ENCODE measurements at places on chromosomes 3 and 15.

DNA sequence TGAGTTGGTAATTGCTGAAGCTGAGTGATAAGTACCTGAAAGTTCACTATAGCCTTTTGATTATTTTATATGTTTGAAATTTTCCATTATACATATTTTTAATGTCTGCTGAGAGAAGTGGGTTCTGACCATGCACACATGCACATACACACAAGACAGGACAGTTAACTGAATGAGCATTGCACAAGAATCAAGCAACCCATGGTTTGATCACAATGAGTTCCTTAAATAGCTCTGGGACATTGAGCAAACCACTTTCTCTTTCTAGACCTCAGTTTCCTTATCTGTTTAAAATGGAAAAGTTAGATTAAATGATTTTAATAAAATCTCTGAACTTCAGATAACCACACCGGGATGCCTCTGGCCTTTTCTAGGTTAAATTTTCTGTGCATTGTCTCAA lies 26.7 kb downstream of the SNTN start:
- no peak for DNase-seq

- no peak for DNase-seq
These were observed 509.1 kb downstream of the MCTP2 start for GRCh38 chr15:94740469-94740868.

- no peak for DNase-seq
These were observed 11.8 kb downstream of the SSR3 start for GRCh38 chr3:156543043-156543555.

DNA sequence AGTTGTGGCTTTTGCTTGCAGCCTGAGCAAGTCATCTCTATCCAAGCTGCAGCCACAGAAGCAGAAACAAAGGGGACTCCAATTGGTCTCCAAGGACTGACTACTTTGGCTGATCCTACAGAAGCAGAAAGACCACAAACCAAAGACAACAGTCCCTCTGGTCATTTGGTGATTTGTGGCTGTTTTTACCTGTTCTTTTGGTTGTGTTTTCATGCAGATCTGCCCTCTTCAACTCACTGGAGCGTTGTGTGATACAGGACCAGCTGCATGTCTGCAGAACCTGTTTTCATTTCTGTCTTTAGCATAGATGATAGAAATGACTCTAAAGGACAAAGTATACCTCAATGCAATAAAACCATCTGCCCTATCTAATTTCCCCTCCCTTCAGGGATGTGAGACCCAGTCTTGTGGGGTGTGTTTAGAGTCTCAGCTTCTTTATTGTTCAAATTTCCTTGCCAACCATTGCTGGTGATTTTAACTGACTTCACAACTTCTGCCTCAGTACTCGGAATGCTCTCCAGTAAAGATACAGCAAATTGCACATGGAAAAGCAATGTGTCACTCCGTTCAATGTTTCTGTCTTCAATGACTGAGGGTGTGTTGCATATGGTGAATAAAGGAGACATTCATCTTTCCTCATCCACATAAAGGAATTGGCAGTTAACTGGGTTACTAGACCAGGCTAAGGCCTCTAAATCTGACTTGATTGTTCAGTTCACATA lies 48.9 kb upstream of the SLC7A14 start:
- no peak for DNase-seq

DNA sequence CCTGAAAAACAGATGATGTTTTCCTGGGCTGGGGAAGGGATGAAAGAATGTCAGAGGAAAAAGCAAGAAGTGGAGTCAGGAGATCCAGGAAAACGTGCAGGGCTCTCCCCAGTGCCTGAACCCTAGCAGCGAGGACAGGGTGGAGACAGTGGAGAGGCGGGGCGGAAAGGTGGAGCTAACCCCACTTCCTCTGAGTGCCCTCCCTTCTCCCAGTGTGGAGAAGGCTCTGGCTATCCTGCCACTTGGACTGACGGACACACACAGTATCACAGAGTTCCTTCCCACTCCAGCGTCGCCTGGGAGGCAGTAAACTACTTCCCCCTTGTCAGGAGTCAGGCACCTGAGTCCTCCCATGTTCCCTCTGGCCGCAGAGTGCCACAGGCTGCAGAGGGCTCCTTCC lies 125.3 kb upstream of the CHRNA7 start:
- DNase-seq: no peak

DNA sequence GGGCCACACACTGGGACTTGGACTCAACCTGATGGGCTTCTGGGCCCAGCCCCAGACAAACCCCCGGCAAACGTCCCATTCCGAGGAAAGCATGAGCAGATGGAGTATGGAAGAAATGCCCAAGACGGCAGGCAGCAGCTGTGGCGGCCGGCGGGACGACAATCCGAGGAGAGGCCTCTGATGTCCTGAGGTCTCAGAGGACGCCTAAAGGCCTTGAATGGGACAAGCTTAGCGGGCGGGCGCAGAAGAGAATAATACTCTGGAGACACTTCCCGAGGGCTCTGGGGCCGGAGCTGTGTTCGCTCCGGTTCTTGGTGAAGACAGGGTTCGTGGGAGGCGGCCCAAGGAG lies 482 bp upstream of the OGG1 start:
- no peak for DNase-seq

DNA sequence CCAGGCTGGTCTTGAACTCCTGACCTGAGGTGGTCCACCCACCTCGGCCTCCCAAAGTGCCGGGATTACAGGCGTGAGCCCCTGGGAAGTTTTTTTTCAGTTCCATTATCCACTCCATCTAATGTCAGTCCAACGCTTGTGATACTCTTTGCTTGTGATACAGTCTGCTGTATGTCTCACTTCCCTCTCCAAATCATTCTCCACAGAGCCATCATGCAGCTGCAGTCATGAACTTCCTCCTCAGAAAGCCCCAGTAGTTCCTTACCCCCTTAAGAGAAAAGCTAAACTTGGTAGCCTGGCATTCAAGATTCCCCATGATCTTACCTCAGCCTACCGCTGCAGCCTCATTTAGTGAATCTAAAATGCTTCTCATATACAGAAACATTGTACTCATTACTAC lies 2.3 kb downstream of the ARPC4 start:
- no peak for DNase-seq

- no peak for DNase-seq
These were observed 155.6 kb downstream of the SEMA6D start for GRCh38 chr15:47872869-47873432.

DNA sequence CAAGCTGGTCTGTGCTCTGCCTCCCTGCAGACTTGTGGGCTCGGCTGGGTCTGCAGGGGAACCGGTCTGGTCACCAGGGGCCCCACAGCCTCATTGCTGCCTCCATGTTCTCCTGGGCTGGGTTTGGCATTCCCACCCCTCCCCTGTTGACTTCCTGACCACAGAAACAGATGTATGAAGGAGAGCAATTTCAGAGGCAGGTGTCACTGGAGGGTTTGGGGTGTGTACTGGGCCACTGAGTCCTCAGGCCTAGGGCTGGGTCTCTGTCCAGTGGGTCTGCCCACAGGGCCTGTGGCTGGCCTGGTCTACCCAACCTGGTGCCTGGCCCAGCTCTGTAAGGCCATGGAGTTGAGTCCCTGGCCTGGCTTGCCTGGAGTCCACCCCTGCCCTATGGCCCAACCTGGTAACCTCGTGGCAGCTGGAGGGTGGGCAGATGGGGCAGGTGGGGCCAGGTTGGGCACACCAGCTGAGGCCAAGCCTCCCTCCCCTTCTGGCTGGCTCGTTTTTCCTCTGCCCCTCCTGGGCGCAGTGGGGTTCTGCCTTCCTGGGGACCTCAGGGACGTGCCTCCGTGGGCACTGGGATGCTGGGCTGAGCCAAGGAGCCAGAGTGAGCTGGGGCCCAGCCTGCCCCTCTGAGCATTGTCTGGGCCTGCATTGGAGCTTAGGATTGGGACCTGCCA lies 20.8 kb downstream of the PLXNA1 start:
- DNase-seq: no peak

- DNase-seq: no peak
These were observed 135.3 kb downstream of the FNDC3B start for GRCh38 chr3:172174513-172175253.

- no peak for DNase-seq
These were observed 23.0 kb downstream of the IGF1R start for GRCh38 chr15:98671060-98672008.

DNA sequence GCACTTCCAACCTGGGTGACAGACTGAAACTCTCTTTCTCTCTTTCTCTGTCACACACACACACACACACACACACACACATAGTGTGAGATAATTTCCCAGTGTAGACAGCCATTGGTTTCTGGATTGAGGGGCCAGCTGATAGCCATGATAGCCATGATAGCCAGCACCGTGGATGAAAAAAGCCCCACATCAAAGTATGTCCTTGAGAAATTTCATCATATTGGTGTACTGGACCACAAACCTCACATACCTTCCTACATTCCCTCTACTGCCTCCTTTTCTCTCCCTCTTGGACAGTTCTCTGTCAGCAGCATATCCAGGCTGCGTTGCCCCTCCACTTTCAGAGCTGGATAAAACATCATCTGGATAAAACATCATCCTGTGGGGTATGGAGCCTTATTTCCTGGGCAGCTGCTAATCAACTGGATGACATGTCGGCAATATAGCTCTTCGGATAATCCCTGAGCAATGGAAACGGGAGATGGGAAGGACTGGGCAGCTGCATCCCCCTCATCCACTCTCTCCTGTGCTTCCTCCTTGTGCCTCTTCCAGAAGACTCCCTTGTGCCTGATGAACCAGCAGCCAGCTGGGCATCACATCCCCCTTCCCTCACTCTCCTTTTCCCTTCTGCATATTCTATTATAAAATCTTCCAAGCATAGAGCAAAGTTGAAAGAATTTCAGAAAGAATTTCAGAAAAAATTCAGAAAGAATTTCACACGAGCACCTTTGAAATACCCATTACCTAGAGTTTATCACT lies 39.3 kb downstream of the GRK7 start:
- no peak for DNase-seq

DNA sequence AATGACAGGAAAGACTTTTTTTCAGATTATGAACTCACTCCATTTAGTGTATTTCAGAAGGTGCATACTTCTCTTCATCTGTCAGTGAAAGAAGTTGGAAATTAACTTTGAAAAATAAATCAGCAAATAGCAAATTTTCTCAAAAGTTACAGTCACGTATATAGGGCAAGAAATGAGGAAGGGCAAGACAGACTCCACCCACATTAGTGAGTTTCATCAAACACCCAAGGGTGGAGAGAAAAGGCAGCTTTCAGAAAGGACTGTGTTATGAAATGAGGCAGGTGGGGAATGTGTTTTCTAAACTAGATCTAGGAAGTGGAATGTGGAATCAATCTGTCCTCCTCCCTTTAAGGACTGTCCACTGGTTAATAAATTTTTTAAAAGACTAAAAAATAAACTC lies 2.9 kb downstream of the SLC22A13 start:
- no peak for DNase-seq

GRCh38 chr3:12574661-12575060 lies 17.8 kb downstream of the MKRN2 start:
- DNase-seq: no peak

GRCh38 chr3:123491966-123492587 lies 43.2 kb upstream of the ADCY5 start:
- DNase-seq: no peak

GRCh38 chr3:119885746-119886530 lies 104.0 kb downstream of the NR1I2 start:
- DNase-seq: no peak

GRCh38 chr3:149251186-149251585 lies 29.6 kb upstream of the CP start:
- no peak for DNase-seq

DNA sequence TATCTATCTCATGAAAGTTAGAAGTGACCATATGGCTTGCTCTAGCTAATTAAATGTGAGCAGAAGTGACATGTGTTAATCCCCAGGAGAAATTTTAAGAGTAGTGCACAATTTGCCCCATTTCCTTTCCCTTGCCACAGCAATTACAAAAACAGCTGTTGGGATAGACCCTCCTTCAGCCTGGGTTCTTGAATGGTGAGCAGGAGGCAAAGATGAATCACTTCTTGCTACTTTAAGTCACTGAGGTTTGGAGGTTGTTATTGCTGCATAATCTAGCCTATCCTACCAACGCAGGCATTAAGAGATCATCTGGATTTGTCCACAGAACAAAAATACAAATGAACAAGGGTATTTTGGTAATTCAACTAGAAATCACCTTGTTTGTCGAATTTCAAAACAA lies 51.7 kb upstream of the CAPN7 start:
- DNase-seq: no peak

- no peak for DNase-seq
These were observed 21.7 kb downstream of the CSNK1G1 start for GRCh38 chr15:64333986-64334929.

GRCh38 chr3:150830094-150830681 lies 67.2 kb upstream of the SIAH2 start:
- DNase-seq: no peak

Data from head of caudate nucleus (tissue), 42 donors.